Stromal cell of bone marrow (primary cell): ENCODE measurements at places on chromosomes 1 and 21.
A peak's percentile ranks its signal among the peaks of the same experiment; 100 is the strongest.

GRCh38 chr1:58802640-58803399 is 19.0 kb upstream of the JUN start:
- DNase-seq: no peak

DNA sequence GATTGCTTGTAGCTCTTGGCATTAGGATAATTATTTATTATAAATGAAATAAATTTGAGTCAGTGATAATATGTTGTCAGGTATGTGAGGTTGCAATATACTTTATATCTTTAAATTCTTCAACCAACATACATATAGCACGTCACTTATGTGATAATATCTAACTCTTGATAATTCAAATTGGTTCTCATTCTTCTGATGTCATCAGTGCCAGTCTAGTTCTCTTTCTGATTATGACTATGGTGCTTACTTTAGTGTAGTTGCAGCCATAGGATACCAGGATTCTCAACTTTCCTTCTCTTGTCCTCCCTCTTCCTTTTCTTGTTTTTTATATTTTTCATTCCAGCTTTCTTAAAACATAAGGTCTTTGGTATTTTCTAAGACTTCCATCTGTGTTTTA is 34.8 kb upstream of the ATP6V1G3 start:
- DNase-seq: no peak

GRCh38 chr1:156947818-156948525 is 27.5 kb downstream of the LRRC71 start:
- DNase-seq: no peak

DNA sequence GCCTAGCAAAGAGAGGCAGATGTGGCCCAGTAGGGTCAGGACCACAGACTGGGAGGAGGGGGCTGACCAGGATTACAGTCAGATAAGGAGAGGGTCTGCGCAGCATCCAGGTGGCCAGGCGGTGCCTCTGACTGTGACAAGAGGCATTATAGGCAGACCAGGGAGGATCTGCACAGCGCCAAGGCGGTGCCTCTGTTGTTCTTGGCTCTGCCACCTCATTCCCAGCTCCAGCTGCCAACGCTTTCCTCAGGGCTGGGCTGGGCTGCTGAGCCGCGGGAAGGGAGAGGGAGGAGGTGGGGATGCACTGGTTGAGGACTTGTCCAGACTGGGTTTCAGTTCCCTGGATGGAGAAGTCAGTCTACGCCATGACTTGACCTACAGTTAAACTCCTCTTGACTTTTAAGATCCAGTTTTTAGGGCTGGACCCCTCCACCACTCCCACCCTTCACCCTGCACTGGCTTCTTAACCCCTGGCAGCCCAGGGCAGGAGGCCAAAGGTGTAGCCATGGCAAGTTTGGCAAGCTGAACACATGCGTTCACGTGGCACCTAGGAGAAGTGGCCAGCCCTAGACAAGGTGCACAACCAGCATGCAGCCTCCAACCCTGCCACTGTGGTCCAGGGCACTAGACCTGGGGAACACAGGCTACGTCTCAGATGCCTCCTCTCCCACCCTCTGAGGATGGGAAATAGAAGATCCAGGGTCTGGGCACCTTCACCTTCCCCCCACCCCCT is 4.5 kb upstream of the CRABP2 start:
- DNase-seq: peak; percentile 80
